Mammary epithelial cell (primary cell): ENCODE measurements at places on chromosomes 1 and 21.

GRCh38 chr1:116127123-116127847 lies 16.1 kb downstream of the MAB21L3 start:
- no peak for DNase-seq

DNA sequence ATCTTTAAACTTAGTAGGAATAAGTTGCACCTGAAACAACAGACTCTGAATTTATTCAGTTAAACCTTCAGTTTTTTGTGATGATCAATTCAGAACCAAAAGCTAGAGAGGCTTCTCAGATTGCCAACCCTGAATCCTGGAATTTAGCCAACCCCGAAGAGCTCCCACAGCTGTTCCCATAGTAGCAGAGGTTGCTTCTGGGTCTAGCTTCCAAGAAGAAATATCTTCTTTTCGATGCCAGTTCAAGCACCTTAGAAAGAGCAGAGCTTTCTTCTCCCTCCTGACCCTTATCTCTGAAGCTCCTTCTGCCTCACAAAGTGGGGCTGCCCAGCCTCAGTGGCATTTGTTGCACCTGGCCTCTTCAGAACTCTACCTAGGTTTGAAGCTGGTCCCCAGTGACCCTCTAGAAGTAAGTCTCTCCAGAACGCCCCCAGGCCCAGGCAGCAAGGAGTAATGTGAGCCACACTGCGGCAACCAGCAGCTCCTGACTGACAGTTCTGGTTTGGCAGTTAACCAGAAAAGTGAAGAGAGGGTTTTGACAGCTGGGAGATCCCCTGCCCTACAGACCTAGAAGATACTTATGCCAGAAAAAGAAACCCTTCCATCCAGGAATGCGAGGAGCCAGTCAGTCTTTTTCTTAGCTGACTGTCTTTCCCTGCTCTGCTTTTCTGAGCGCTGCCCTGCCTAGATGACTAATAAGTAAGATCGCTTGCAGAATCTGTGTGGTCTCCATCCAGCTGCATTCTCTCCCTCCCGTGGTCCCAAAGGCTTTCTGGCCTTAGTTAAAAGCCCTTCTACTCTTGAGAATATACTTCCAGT lies 165.9 kb downstream of the ADGRL4 start:
- peak; percentile 34 for DNase-seq

DNA sequence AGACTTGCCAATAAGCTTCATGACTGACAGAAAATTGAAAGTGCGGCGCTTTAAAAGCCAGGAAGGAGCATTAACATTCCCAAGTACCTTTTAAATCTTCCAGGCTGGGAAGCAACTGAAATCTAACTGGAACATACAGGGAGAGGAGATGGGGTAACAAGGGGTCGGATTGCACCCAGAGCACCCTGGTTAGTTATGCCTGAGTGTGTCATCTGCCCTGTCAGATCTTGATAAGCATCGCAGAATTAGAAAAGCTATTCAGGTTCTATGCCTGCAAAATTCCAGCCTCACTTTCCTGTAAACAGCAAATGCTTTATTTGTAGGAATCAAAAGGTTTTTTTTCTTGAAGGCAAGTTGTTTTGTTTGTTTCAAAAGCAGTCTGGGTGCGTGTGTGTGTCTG lies 58.5 kb downstream of the SERBP1 start:
- peak; percentile 40 for DNase-seq

DNA sequence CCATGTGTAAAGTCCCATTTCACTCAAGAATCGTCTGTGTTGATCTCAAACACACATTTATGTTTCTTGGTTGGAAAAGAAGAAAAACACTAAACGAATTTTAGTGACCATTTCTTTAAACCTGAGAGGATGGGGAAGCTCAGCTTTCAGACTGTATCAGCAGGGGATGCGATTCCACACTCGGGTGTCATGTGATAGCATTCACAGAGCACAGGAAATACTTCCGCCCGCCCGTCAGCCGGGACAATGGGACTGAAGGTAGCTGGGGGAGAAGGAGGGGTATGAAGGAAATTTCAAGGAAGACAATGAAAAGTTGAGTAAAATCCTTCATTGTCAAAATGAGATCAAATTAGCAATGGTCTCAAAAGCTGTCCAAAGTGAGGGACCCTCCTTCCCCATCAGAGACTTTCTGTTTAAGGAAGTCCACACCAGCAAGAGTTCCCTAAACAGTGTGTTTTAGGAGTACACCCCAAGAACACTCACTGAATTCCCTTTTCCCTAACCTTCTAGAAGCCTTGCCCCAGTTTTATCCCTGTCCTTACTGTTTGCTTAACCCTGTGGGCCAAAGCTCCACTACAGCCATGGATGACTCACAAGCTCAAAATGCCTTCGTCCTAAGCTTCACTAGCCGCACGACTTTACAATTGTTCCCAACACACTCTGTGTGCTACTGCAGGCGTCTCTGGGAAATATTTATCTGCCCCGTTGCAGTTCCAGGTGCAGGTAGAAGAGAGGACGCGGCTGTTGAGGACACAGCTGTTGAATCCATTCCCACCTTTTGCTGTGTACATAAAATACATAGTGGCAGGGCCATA lies 51.4 kb upstream of the SIM2 start:
- no peak for DNase-seq

DNA sequence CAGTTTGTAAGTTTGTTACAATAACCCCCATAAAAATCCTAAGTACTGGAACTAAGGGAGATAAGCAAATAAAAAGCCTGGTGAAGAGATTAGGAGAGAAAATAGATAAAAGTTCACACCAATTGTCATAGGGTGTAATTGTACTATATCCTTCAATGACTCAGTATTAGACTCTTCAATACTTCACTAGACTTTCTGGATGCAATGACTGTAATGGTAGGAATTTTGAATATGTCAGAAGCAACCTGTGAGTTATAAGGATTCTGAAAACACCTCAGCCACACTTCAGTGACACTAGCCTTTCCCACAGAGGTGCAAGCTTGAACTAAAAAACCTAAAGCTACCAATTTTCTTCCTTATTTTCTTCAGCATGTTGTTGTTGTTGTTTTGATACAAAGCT lies 147.9 kb downstream of the PTGER3 start:
- no peak for DNase-seq

DNA sequence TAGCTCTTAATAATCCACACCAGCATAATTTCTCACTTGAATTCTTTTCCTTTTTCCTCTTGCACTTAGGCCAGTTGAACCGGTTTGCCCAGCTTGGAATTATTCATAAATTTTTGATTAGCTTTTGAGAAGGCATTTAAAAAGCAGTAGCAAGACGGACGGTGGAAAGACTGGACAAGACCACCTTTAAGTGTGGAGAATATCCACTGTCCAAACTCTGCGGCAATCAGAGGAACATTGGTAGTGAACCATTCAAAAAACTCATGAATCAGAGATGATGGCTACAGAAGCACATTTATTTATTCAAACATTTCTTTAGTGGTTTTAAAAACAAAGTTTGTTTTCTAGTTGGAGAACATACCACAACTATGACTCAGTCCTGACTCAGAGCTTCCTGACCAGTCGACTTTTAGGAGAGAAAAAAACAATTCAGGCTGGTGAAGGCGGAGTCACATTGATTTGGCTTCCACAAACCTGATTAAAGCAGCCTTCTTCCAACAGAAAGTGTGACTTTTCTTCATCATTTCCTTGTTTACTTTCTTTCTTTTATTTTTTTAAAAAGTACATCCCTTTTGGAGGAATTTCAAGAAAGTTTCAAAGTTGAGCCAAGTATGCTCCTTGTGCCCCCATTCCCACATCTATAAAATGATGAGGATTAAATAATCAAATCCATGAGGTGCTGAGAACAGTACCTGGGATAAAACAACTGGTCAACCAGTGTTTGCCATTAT lies 128.8 kb downstream of the ADSS2 start:
- peak; percentile 92 for DNase-seq

GRCh38 chr1:236086537-236086936 lies 21.6 kb upstream of the NID1 start:
- no peak for DNase-seq

DNA sequence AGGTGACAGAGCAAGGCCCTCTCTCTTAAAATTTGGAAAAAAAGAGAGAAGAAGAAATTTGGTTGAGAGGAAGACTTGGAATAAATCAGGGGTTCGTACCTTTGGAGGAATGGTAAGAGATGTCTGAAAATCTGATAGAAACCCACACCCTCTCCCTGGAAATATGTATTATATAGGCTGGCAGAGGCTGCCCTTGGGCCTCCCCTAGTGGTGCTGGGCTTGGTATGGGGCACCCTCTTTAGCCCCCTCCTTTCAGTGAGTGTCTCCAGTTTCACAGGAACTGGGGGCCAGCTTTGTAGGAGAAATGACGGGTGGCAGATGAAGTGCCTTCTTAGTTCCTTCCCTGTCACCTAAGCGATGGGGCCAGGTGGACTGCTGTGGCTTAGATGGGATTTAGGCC lies 82.9 kb upstream of the SLC2A1 start:
- no peak for DNase-seq

DNA sequence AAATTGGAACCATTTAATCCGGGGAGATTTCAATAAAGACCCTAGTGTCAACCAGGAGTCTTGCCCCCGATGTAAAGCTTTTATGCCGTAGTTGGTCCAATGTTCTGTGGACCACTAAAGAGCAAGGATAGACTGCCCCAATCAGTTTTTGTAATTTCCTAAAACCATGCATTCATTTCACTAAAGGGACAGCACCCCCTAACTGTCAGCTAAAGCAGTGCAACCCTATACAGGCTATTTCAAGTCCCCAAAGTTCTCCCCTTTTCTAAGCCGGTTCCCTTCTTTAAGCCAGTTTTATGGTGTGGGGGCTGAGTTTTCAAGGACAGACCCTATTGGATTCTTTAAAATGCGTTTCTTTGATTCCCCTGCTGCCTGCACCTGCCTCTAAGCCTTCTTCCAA lies 12.7 kb upstream of the PDPN start:
- no peak for DNase-seq

- DNase-seq: no peak
Measured at GRCh38 chr1:3827813-3828307, 29.2 kb downstream of the CEP104 start.
